Astrocyte (in vitro differentiated cells and primary cell): ENCODE measurements at places on chromosomes 2 and 18.

- DNase-seq = no peak
Observed at GRCh38 chr18:75290737-75291358, 80.3 kb downstream of the TSHZ1 start.

DNA sequence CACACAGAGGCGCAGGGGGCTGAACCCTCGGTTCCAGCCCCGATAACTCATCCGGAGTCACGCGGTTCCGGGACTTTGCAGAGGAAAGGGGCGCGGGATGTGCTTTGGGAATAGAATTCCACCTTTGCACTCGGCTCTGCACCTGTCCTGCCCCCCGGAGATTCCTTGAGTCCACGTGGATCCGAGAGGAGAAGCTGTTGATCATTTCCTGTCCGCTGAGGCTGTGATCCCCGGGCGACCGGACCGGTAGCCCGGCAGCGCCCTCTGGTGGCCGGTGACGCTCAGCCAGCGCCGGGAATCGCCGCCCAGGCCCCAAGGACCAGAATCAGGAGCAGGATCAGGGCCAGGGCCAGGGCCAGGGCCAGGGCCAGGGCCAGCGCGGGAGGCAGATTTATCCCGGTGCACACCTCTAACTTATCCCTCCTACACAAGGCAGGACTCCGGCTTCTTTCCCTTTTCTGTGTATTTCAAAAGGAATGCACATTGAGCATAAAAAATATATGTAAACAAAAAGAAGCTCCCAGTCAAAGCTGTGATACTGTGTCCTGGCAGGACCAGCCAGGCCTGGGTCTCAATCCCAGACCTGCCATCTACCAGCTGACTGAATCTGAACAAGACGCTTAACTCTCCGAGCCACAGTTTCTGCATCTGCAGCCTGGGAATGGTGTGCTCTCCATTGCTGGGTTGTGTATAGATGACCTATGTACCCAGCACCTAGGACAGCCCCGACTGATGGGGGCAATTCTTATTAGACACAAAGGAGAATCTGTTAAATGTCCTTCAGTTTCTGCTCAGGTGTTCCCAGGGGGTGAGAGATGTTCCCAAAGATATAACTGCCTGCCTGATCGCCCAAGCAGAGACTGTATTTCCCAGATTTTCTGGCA, 8.5 kb upstream of the SPATA3 start:
- peak; percentile 16 for DNase-seq

- DNase-seq = no peak
Observed at GRCh38 chr2:84278386-84278785, 180.7 kb downstream of the SUCLG1 start.

GRCh38 chr2:236342507-236342906, 78.3 kb upstream of the ASB18 start:
- DNase-seq = no peak

GRCh38 chr2:176380341-176380740, 111.1 kb downstream of the MTX2 start:
- no peak for DNase-seq

GRCh38 chr18:57146956-57147636, at the start of gene BOD1L2:
TSS of gene BOD1L2 (plus strand) at chr18:57147087. CDS start at chr18:57147313, 226 bp downstream.
- DNase-seq = no peak

DNA sequence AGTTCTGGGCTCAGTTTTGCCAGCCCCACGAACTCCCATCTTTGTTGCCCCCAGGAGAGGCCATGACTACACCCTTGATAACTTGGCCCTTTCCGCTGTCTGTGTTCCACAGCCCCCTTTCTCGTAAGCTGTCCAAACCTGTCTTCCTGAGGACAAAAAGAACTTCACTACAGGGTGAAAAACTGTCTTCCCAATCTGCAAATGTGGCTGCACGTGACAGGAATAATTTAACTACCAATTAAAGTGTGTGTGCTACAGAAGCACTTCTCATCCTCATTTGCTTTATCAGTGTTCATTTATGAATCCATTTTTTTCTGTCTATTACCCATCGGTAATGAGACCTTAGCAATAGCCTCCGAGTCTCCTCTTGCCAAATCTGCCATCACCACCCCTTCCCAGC, 9.1 kb upstream of the ALPK2 start:
- no peak for DNase-seq

DNA sequence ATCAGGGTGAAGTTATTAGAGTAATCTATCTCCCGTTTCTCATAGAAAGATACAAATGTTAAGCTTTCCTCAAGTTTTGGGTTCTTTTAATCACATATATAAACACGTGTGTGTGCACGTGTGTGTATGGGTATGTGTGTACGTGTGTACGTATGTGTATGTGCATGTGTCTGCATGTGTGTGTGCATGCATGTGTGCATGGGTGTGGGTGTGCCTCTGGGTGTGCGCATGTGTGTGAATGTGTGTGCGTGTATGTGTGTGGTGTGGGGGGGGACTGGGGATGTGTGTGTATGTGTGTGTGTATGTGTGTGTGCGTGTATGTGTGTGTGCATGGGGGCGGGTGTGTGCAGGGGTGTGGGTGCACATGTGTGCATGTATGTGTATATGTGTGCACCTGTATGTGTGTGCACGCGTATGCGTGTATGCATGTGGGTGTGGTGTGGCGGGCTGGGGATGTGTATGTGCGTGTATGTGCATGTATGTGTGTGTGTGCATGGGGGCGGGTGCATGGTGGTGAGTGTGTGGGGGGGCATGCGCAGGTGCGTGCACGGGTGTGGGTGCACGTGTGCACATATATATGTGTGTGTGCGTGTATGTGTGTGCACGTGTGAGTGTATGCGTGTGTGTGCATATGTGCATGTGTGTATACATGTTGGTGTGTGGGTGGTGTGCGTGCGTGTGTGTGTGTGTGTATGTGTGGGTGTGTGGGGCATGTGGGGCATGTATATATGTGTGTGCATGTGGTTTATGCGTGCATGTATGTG, 304.0 kb downstream of the MBD2 start:
- no peak for DNase-seq

- no peak for DNase-seq
Observed at GRCh38 chr2:241736111-241736510, 1.7 kb downstream of the D2HGDH start.
